ENCODE measurements at places on chromosomes 1 and 21.
A peak's percentile ranks its signal among the peaks of the same experiment; 100 is the strongest.

- no peak for DNase-seq
Observed at GRCh38 chr1:107648071-107648470, 316.9 kb downstream of the VAV3 start.

- DNase-seq, result no peak
Observed at GRCh38 chr1:17642169-17642568, 102.7 kb downstream of the ARHGEF10L start.

DNA sequence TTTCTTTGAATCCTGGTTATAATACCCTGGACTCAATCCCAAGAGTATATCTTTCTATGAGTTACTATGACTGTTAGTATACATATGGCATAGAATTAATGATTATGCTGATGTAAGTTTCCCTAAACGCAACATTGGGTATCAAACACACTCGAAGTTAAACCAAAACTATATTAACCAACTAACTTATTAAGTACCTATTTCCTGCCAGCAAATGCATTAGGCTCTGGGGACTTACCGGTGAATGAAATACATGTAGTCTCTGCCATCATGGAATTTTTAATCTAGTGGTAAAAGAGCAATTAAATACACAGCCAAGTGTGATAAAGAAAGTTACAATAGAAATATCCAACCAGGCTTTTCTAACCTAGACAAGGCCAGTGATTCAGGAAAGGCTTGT lies 193.6 kb upstream of the ADGRL2 start:
- no peak for DNase-seq

DNA sequence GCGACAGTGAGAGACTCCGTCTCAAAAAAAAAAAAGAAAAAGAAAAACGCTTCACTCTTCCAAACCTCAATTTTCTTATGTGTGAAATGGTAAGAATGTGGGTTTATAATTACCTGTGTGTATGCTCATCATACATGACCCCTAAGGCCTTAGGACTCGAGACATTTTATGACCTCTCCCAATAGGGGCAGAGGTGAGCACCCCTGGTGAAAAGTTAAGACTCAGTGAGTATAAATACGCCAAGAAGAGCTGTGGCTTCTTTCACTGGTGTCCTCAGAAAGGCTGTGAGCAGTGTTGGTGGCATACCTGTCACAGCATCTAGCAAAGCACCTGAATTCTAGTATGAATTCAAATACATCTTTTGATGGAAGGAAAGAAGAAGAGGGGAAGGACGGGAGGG lies 7.8 kb upstream of the FCMR start:
- no peak for DNase-seq

DNA sequence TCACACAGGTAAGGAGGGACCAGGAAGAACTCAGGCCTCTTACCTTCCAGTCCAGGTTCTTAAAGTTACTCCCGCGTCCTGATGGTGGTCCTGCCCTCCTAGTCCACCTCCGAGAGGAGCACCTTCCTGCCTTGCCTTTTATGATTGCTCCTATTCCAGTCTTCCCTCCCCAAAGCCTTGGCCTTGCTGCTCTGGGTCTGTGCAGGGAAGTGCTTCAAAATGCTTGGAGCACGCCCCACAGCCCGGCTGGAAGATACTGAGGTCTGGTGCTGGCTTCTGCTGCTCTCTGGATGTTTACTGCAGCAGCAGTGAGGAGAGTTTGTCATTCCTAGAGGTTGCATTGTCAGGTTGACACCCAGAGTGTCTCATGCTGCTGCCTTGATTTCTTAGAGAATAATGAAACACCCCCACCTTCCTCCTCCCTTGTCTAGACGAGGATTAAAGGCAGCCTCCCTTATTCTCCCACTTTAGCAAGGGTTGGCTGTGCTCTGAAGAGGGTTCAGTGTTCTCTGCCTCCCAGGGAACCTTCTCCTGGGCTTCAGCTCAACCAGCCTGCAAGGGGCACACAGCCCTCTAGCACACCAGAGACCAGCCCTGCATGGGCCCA lies 142.2 kb upstream of the CACNA1E start:
- DNase-seq, result no peak

- DNase-seq, result no peak
Observed at GRCh38 chr1:192983349-192983980, 75.7 kb downstream of the UCHL5 start.

GRCh38 chr1:36134031-36134430 lies 9.0 kb upstream of the COL8A2 start:
- no peak for DNase-seq

DNA sequence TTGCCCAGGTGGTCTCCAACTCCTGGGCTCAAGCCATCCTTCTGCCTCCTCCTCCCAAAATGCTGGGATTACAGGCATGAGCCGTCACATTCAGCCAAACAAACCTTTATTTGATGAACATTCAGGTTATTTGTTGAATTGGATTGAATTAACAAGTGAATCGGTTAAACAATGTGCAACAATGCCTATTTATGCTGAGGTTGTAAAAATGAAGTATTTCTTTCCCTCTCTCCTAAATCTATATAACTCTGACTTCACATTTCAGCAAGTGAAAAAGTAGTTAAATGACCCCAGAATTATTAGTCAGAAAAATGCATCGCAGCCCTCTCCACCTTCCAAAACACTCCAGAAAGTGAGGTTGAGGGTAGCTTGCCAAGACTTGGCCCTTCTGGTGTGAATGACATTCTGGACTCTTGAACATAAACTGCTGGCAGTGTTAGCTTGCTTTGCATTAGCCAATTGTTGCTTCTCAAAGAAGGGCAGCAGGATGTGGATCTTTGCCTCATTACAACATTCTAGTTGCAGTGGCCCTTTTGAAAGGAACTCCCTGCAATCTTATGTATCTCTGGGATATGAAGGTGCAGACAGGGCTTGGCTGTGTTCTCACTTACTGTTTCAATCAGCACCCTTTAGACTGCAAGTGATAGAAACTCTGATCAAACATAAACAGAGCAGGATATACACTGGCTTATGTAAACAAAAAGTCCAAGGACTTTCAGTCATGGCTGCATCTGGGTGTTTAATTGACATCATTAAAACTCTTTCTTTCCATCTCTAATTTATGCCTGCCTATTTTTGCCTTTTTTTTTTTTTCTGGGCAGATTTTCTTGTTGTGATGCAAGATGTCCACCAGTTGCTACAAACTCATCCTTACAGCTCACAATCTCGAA lies 22.4 kb downstream of the EDN2 start:
- DNase-seq, result peak; percentile 68

- no peak for DNase-seq
Observed at GRCh38 chr1:197156692-197157091, 10.2 kb upstream of the ASPM start.

DNA sequence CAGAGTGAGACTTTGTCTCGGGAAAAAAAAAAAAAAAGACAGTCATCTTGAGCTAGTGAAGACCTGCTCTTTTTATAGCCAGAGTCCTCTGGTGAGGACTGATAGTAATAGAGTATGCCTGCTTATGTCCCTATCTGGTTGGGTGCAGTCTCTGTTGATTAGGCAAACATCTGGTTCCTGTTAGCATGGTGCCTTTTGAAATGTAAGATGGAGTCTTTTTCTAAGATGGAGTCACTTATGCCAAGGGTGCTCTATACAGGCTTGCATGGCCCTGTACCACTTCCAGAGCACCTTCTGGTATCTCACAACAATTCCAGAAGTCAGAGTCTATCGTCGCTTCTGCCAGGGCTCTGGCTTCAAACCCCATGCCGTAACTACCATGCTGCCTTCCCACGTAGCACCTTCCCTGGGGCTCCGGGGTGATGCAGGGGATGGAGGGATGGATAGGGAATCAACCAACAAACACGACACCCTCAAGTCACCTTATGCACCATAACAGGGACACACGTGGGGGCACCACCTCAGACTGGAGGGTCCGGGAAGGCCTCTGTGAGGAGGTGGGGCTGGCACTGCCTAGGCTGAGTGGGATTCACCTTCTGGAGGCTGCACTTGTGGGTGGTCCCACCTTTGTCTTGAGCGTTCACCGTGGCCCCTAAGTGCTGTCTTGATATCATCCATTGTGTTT lies 11.6 kb upstream of the PADI6 start:
- DNase-seq, result no peak

DNA sequence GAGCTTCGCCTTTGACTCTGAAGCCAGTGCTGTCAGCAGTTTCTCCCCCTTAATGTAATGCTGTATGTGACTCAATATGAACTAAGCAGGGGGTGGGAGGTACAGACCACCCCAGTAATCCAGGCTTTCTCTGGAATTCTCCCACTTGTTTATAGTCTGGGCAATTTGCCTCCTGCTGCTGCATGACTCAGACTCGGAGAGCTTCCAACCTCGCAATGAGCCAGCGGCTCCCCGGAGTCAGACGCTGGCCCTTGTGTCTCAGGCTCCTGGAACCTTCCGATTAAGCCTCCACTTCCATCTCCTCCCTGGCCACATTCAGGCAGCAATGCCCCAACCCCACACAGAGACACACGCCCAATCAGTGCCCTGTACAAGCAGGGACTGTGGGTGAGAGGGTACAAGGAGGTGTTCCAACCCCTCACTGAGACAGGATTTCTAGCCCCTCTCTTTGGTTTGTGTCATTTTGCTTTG lies 471.7 kb upstream of the VAMP3 start:
- DNase-seq, result peak; percentile 91

GRCh38 chr1:201419256-201419655 lies 2.3 kb downstream of the TNNI1 start:
- no peak for DNase-seq

GRCh38 chr21:34129039-34129891 lies 55.9 kb downstream of the MRPS6 start:
- peak; percentile 67 for DNase-seq

DNA sequence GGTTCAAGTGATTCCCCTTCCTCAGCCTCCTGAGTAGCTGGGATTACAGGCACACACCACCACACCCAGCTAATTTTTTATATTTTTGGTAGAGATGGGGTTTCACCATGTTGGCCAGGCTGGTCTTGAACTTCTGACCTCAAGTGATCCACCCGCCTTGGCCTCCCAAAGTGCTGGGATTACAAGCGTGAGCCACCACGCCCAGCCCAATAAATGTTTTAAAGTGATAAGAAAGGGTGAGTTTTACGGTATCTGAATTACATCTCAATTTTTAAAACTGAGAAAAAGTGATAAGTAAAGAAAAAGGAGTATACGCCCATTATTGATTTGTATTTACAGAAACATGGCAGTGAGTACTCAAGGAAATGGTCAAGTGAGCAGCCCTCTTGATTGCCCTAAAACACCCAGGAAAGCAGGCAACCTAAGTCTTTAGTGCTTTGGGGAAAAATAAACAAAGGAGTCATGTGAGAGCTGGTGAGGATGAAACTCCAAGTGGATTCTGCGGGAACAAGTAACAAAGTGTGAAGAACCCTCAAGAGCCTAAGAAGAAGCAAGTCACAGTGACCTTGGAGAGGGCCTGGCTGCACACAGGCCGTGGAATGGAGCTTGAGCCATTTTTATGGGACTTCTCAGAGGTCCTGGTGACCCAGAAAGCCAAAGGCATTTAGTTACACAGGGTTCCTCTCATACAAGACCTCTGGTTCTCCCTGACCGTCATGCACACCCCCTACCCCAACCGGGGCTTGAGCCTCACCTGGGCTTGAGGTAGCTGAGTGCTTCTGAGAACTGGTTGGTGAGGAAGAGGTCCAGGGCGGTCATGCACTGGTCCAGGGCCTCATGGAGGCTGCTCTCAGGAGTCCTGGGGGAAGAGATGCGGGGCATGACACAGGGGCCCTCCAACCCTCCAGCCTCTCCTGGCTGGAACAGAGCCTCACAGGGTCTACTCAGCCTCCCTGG lies 9.1 kb downstream of the TTC39A start:
- no peak for DNase-seq

DNA sequence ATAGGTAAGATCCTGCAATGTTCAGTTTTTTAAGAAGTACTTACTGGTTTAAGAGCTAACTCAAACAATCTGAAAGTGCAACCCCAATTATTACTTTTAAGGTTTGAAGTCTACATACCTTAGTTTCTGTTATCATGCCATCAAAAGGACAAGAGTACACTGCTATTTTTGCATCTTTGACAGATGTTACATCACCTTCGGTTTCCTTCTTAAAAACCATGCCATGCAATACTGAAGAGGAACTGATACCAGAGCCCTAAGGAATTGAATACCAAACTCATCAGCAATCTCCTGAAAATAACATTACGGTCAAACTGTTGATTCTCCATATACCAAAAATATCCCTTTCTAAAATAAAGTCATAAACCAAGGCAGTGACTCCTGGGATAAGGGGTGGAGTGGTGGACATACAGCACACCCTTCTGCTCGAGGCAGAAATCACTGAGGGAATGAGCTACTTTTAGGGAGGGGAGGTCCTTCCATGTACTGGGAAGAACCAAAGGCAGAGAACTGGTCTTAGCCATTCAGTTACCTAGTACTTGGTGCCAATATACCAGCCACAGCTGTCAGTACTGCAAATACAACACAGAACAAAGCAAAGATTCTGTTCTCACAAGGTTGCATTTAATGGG lies 8.5 kb downstream of the CCT8 start:
- no peak for DNase-seq

DNA sequence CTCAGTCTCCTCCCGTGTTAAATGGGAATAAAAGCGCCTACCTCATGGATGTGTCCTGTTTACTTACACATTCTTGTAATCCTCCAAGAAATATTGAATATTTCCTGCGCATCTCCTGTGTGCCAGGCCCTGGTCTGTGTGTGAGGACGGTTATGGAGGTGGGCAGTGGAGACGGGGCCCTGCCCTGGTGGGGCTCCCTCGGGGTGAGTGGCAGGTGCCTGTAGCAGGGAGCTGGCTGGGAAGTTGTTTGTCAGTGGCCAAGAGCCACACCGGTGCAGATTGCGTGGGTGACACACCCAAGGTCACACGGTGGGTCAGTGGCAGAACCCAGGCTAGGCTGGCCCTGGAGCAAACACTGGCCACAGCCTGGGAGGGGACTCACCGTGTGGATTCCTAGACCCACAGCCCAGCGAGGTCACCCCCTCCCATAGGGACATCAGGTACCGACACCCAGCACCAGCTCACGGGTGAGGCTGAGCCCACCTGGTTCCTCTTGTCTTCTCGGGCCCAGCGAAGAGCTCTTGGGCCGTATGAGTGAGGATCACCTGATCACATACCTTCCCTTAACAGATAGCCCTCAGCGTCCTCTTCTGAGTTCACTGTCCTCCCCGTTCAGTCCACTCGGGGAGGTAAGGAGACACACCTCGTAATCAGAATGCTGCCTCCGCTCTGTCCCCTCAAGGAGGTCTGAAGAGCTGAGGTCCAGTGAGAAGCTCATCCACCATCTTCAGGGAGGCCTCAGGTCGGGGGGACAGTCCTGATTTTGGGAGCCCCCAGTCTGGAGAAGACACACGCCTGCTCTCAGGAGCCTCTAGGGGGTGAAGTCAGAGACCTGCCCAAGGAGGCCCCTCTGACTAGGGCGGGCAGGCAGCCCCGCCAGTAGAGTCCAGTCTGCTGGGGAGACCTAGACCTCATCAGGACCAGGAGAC lies 349.6 kb downstream of the MATN1 start:
- no peak for DNase-seq

DNA sequence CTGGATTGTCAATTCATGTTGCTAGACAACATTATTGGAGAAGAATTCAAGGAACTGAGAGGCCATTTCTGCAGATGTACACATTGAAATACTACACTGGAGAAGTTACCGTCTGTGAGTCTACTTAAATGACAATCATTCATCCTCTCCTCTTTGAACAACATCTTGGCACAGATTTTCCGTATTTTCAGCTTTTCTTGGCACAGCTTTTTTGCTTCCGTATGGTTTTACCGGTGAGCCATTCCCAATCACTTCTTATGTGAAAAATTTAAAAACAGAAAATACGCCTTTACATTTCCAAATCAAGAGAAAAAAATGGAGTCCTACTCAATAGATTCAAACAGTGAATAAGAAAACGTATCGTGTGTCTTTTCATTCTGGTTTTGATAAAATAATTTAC lies 1493.7 kb downstream of the AMY1C start:
- no peak for DNase-seq

GRCh38 chr21:28250946-28251345 lies 741.7 kb downstream of the LTN1 start:
- no peak for DNase-seq

GRCh38 chr1:27583479-27583878 lies 20.5 kb downstream of the AHDC1 start:
- no peak for DNase-seq

All from right lung (tissue), 10 donors.